ENCODE measurements at places on chromosomes 6 and 20.

GRCh38 chr6:118198746-118199145 lies 291.7 kb downstream of the SLC35F1 start:
- no peak for DNase-seq

- no peak for DNase-seq
These were observed 3.1 kb upstream of the UBE2J1 start for GRCh38 chr6:89355511-89356194.

- DNase-seq: no peak
These were observed 58.6 kb downstream of the EFCAB8 start for GRCh38 chr20:32917191-32917950.

DNA sequence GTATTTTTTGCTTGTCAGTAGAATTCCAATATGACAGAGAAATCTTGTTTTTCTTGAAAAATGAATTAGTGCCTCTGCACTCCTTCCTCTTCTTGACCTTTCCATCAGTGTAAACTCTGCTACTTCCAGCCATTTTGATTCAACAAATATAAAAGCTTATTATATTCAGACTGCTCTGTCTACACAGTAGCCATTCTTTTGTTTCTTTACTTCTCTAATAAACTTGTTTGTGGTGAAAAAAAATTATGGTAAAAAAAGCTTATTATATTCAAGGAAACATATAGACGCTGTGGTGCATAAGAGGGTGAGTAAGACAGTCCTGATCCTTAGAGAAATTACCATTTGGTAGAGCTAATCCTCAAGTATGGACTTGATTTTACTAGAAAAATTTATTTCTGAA lies 11.6 kb downstream of the CAGE1 start:
- no peak for DNase-seq

GRCh38 chr6:71324194-71324785 lies 35.7 kb downstream of the OGFRL1 start:
- DNase-seq: peak; percentile 60

GRCh38 chr6:109009962-109010704 lies 84.5 kb downstream of the SESN1 start:
- no peak for DNase-seq

DNA sequence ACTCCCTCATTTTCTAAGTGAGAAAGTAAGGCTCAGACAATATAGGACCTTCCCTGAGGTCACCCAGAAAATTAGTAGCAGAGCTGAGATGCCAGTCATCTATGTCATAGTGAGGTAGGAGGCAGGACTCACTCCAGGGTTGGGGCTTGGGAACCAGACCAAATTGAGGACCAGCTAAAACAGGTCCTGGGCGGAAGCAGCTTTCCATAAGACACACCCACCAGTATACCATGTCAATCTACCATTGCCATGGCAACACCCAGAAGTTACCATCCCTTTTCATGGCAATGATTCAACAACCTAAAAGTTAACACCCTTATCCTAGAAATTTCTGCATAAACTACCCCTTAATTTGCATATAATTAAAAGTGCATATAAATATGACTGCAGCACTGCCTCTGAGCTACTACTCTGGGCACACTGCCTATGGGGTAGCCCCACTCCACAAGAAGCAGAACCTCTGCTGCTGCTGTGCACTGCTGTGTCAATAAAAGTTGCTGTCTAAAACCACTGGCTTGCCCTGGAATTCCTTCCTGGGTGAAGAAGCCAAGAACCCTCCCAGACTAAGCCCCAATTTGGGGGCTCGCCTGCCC lies 30.3 kb upstream of the OCSTAMP start:
- DNase-seq: no peak
